ENCODE measurements at places on chromosomes 13 and 19. TPM values are rescaled to one million over a fixed set of nuclear protein-coding genes. Genes with fewer than 3 reads are reported as not detected.

DNA sequence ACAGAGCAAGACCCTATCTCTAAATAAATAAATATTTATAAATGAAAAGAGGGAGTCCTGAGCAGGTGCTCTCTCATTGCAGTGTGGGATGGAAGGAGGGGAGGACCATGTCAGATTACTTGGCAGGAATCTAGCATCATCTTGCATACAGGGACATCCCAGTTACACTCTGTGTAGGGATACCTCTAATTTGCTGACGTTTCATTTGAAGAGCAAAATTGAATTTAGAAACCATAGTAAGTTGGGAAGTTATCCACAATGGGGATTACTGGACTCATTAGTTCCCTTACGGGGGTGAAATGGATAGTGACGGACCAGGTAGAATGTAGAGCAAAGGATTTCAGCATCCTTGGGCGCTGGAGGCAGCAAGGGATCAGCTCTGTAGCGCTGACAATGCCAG is 52.1 kb downstream of the ARHGEF18 start:
- DNase-seq: no peak

GRCh38 chr19:53554804-53555203 is 16.9 kb downstream of the ZNF331 start:
- DNase-seq: no peak

GRCh38 chr13:52695856-52696255 is 43.2 kb downstream of the SUGT1 start:
- no peak for DNase-seq

GRCh38 chr19:16628984-16629691 is 1.1 kb upstream of the MED26 start:
- no peak for DNase-seq

DNA sequence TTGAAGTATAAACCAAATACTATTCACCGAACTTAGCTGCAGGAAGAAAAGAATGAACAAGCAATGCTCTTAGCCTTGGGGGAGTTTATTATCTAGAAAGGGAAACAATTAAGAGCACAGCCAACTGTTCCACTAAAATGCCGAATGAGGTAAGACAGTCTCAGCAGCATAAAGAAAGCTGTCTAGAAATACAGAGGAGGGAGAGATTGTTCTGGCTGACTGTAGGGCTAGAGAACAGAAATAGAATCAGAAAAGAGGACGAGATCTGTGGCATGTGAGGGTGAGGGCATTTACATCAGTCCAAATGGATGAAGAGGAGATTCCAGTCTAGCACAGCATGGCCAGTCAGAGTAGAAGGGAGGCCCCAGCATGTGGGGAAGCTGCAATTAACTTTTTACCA is 56.8 kb upstream of the TNFRSF19 start:
- no peak for DNase-seq

GRCh38 chr13:70668983-70669382 is 560.7 kb upstream of the KLHL1 start:
- DNase-seq: no peak

DNA sequence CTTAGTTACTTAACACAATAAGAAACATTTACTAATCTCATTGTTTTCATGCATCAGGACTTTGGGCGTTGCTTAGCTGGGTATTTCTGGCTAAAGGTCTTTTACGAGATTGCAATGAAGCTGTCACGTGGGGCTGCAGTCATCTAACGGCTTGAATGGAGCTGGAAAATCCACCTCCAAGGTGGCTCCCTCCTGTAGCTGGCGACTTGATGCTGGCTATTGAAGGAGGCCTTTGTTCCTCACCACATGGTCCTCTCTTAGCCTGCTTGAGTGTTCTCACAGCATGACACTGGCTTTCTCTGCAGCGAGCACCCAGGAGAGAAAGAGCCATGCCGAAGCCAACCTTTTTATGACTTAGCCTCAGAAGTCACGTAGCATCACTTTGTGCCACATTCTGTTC is 92.0 kb downstream of the NHLRC3 start:
- no peak for DNase-seq

The KLK14 gene
- not detected for total RNA-seq

DNA sequence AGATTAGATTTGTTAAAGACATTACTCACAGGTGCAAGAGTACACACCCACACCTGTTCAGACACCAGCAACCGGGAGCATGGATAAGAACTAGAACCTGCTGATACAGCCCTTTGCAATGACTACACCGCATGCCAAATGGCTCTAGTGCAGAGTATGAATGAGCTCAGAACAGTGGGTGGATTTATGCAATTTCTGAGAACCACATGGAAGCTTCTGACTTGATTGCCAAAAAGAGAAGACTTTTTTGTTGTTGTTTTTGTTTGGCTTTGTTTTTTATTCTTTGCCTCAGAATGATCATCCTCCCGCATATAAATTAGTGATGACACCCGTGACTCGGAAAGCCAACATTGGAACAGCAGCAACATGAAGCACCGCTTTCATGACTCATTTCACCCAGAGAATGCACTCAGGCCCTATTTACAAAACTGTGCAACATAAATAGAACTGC is 77.4 kb upstream of the LRCH1 start:
- no peak for DNase-seq

- no peak for DNase-seq
Measured at GRCh38 chr19:51824281-51825005, 29.5 kb downstream of the FPR3 start.

DNA sequence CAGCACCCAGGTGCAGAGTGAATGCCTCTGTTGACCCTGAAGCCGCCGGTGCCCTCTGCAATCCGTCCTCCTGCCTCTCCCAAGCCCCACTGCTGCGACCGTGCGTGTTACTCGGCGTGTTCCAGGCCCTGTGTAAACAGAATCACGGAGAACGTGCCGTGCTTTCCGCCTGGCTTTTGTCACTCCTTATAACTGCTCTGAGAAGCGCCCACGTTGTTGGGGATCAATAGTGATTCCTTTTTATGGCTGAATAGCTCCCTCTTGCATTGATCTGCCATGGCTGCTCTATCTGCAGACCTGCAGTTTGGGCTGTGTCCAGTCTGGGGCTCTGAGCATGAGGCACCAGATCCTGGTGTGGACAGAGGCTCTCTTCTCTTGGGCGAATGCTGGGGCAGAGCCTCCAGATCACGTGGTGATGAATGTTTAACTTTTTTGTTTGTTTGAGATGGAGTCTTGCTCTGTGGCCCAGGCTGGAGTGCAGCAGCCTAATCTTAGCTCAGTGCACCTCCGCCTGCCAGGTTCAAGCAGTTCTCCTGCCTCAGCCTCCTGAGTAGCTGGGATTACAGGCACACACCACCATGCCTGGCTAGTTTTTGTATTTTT is 15.8 kb downstream of the ADPRHL1 start:
- no peak for DNase-seq

DNA sequence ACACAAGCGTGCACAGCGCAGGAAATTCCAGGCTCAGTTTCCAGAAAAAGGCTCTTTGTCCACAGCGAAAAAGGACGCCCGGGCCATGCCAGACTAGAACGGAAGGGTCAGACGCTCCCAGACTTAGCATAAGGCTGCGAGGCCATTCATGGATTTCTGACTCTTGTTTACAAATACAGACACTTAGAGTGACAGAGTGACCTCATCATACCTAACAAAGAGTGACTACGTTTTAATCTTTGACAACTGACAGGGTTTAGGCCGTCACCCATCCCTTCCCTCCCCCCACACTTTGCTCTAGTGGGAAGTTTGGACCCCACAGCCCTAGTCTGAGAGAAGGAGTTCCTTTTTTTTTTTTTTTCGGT is 418 bp upstream of the ZNF709 start:
- no peak for DNase-seq

GRCh38 chr19:49691243-49692146 is 579 bp downstream of the CPT1C start:
- DNase-seq: no peak

The SYNGR4 gene
- total RNA-seq: not detected

The GZMM gene
- 0.74 TPM for total RNA-seq

All from mesenteric fat pad (tissue), 1 donor.